ENCODE measurements at places on chromosomes 2 and 18.

DNA sequence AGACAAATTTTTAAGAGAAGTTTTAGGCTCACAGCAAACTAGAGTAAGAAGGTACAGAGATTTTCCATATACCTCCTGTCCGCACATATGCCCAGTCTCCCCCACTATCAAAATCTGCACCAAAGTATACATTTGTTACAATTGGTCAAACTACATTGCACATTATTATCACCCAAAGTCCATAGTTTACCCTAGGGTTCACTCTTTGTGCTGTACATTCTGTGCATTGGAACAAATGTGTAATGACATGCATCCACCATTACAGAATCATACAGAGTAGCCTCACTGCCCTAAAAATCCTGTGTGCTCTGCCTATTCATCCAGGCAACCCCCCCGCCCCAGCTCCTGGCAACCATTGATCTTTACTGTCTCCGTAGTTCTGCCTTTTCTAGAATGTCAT, 61.7 kb upstream of the SPRED2 start:
- no peak for DNase-seq

GRCh38 chr2:160328811-160329527, 128.9 kb upstream of the ITGB6 start:
- no peak for DNase-seq

DNA sequence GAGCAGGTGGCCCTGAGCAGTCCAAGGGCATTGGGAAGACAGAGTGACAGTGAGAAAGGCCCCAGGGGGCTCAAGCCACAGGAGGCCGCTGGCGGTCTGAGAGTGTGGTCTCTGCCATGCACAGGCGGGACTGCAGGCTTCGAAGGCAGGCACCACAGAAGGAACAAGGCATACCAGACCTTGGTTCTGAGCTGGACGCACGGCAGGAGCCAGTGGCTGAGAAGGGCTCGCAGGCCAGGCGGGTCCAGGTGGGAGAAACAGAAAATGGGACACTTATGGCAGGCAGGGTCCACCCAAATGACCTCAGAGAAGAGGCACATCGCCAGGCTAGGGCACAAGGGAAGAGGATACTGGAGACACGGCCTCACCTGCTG, 14.9 kb downstream of the HJURP start:
- DNase-seq = no peak

- no peak for DNase-seq
Observed at GRCh38 chr2:230774348-230774951, 61.8 kb downstream of the CAB39 start.

- no peak for DNase-seq
Observed at GRCh38 chr2:81283081-81283480, 978.5 kb upstream of the LRRTM1 start.

GRCh38 chr18:75264926-75265597, 54.5 kb downstream of the TSHZ1 start:
- no peak for DNase-seq

- DNase-seq = no peak
Observed at GRCh38 chr2:86311879-86312278, 25.5 kb downstream of the REEP1 start.

DNA sequence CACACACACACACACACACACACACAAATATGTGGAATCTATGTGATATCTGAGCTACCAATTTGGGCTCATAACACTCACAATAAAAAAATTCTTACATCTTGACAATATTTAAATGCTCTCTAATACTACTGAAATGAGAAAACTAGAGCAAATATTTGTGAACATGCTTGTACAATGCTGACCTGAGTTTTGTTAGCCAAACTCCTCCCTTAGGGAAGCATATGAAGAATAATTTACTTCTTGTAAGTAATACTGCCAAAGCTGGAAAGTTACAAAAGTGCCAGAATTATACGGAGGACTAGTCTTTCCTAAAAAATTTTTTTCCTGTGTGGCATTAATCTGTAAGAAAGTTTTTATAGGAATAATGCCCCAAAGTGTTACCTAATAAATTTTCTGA, 18.5 kb downstream of the MBD2 start:
- no peak for DNase-seq

Measured in CMK (cell line).